ENCODE measurements at places on chromosomes 11 and 22. TPM values are rescaled to one million over a fixed set of nuclear protein-coding genes. Genes with fewer than 3 reads are reported as not detected.
A peak's percentile ranks its signal among the peaks of the same experiment; 100 is the strongest.

- no peak for DNase-seq
Measured at GRCh38 chr11:57571606-57572005, 4.1 kb upstream of the UBE2L6 start.

SERPING1 gene
- total RNA-seq, result 58.5 TPM

IGLL1 gene
- not detected for total RNA-seq

DNA sequence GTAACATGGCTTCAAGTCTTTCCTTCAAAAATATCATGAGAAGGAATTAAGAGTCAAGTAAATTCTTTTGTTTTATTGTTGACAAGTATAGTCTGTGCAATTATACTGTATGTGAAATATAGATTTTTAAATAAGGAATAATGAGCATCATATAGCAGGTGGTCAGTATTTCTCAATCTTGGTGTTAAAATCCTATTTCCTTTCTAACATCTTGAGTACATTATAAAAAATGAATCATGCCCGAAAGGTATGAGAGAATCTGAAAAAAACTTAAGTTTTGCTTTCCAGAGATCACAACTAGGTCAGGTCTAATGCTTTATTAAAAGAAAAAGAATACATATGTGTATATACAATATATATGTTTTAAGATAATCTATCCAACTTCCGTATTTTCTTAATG lies 53.1 kb downstream of the KIF18A start:
- no peak for DNase-seq

CABP7 gene
- 1.7 TPM for total RNA-seq

DNA sequence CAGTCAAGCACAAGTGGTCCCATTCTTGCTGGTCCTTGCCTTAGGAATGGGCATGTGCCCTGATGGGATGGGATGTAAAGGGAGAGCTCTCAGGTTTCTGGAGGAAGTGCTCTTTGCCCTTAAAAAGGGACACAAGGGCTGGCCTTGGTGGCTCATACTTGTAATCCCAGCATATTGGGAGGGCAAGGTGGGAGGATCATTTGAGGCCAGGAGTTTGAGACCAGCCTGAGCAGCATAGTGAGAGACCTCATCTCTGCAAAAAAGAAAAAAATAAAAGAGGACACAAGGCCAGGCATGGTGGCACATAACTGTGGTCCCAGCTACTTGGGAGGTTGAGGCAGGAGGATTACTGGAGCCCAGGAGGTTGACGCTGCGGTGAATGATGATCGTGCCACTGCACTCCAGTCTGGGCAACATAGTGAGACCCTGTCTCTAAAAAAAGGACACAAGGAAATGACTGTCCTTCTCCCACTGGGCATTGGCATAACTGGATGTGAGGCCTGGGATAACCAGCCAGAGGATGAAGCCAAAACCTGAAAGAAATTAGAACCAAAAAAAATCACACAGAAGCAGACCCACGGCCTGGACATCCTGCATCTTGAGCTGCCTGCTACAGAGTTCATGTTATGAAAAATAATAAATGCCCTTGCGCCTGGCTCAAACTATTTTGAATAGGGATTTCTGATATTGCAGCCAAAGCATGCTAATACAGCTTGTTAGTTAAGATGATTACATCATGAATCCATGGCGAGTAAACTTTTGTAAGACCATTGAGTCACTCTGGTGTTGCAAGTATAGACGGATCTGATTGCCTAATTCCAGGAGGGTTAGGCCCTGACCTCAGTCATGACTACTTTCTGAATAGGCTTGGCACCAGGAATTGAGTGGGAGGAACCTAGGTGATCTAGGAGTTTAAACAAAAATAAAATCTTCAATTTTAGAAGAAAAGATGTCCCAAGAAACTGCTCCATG lies 12.9 kb upstream of the CRKL start:
- no peak for DNase-seq

DUSP8 gene
- total RNA-seq, result 16.1 TPM

SCO2 gene
- 2.0 TPM for total RNA-seq

- no peak for DNase-seq
Measured at GRCh38 chr22:20589614-20590476, 82.4 kb downstream of the MED15 start.

MALAT1 gene
- 4,133 TPM for total RNA-seq

- no peak for DNase-seq
Measured at GRCh38 chr22:30202531-30203006, 44.0 kb downstream of the LIF start.

PATE2 gene
- total RNA-seq, result not detected

CHRM1 gene
- total RNA-seq, result 0.29 TPM

- peak; percentile 49 for DNase-seq
Measured at GRCh38 chr11:117887431-117888138, 11.1 kb upstream of the FXYD6 start.

Data from type B pancreatic cell (in vitro differentiated cells).